ENCODE measurements at places on chromosomes 2 and 18.

GRCh38 chr2:21067859-21068537 is 24.1 kb upstream of the APOB start:
- DNase-seq, result no peak

DNA sequence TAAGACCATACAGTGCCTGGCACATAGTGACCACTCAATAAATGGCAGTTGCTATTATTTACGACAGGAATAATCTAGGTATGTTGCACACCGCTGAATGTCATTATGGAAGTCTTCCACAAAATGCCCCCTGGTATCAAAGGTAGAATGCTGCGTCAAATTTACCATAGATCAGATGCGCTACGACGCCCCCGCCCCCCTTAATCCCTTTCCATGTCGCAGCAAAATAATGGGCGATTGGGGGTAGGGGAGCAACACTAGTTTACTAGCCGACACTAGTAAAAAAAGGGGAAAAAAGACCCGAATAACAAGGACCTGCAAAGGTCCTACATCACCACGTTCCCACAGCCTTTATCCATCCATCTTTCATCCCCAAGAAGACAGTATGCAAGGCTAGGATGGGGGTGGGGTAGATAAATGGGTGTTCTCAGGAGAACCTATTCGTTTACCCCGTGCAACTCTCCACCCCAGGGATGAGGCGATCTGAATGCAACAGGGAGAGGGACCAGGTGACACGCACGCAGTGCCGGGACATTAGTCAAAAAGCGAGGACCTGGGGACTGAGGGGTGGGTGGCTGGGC is 455 bp downstream of the PREPL start:
- DNase-seq, result no peak

- no peak for DNase-seq
Measured at GRCh38 chr18:64116571-64117175, 32.2 kb downstream of the LINC00305 start.

GRCh38 chr18:72772916-72773315 is 94.9 kb downstream of the NETO1 start:
- DNase-seq, result no peak

All from stimulated activated CD4-positive, alpha-beta T cell treated with anti-CD3 and anti-CD28 coated beads, Interleukin-1b, Interleukin-23, amount 100 ng/mL, for 1 hour (primary cell).